ENCODE measurements at places on chromosomes 7 and 10. TPM values are rescaled to one million over a fixed set of nuclear protein-coding genes. Genes with fewer than 3 reads are reported as not detected.

DNA sequence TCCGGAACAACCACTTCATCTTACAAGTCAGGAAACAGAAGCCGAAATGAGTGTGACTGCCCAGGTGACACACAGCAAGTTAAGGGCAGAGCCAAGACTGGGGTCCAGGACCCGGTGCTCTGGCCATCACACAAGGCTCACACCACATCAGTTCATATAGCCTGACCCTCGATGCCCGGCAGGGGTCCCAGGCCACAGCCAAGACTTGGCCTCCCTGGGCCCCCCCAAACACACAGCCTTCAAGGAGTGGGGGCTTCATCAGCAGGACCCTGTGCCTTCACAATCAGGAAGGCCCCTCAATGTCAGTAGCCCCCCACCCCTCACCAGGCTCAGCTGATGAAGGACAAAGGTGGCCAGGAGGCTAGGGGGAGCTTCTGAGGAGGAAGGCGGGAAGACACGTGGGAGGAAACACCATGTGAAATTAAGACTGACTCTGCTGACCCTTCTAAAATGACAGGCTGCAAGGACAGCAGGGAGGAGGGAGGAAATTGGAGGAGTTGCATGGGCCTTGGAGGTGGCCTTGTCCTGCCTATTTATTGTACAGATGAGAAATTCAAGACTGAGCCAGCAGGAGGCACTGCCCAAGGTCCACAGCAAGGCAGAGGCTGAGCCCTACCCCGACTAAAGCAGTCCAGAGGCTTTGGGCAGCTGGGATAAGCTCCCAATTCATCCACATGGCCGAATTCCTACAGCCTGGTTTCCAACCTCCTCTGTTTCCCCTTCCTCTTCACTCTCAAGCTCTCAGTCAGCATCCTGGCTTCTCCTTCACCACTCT, 216.1 kb upstream of the ZMIZ1 start:
- H3K4me1 ChIP-seq: peaks cover 7% of the 10 kb centered on the region
- no peak overlapping the region for H3K4me3 ChIP-seq
- peak; percentile 73 for DNase-seq
- no peak overlapping the region for H3K27ac ChIP-seq
- no peaks in the 10 kb centered on the region for H3K27me3 ChIP-seq

DNA sequence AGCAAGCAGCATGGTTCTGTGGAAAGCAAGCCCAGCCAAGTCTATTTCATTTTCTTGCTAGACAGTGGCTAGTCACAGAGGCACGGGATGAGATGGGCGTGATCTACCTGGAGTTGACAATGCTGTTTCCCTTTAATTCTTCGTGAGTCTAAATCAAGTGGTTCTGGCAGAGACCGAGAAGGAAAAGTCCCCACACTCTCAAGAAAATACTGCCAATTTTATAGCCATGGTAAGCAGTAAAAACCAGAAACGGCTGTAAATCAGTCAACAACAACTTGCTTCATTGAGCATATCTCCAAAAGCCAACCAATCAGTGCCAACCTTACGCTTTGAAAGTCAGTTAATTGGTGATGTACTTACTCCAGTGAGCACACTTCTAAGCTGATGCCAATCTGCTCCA, 223.4 kb downstream of the SEC23IP start:
- H3K4me3 ChIP-seq: no peak overlapping the region
- no peak overlapping the region for H3K27ac ChIP-seq
- H3K4me1 ChIP-seq: peaks cover 18% of the 10 kb centered on the region
- H3K27me3 ChIP-seq: no peaks in the 10 kb centered on the region
- no peak for DNase-seq
- no peaks in the 10 kb centered on the region for H3K36me3 ChIP-seq

DNA sequence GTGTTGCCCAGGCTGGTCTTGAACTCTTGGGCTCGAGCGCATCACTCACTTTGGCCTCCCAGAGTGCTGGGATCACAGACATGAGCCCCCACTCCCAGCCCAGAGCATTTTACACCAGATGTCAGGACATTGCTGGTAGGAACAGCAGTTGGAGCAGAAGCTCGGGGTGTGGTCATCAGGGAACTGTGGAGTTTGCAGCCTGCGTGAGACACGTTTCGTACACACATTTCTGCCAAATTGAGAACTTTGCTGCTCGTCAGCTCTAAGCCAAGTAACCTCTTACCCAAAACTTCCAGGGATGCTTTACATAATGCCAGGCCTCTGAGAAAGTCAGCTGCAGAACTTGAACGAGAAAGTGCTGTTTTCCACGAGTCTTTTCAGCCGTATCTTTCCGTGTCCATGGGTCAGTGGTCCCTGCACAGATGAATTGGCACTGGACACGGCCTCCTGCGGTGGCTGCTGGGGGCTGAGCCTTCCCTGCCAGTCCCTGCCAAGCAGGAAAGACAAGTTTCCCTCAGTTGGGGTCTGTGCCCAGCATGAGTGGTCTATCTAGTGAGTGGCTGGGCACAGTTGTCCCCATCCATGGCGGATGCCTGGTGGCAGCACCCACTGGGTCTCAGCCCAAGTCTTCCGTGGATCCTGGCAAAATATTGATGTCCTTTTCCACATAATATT, 54.4 kb downstream of the DNAJB6 start:
- H3K4me1 ChIP-seq: no peaks in the 10 kb centered on the region
- no peaks in the 10 kb centered on the region for H3K27me3 ChIP-seq
- H3K27ac ChIP-seq: no peak overlapping the region
- peaks cover 3% of the 10 kb centered on the region for H3K36me3 ChIP-seq
- no peak overlapping the region for H3K4me3 ChIP-seq

DNA sequence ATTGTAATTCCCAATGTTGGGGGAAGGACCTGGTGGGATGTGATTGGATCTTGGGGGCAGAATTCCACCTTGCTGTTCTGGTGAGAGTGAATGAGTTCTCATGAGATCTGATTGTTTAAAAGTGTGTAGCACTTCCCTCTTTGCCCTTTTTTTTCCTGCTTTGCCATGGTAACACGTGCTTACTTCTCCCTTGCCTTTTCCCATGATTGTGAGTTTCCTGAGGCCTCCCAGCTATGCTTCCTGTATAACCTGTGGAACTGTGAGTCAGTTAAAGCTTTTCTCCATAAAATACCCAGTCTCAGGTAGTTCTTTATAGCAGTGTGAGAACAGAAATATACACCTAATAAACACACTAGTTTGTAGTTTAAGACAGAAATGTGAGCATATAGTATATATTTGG, 166.8 kb upstream of the MAGI2 start:
- H3K36me3 ChIP-seq: no peaks in the 10 kb centered on the region
- no peaks in the 10 kb centered on the region for H3K27me3 ChIP-seq
- no peak overlapping the region for H3K4me3 ChIP-seq
- no peak for DNase-seq
- H3K4me1 ChIP-seq: no peaks in the 10 kb centered on the region
- no peak overlapping the region for H3K27ac ChIP-seq

DNA sequence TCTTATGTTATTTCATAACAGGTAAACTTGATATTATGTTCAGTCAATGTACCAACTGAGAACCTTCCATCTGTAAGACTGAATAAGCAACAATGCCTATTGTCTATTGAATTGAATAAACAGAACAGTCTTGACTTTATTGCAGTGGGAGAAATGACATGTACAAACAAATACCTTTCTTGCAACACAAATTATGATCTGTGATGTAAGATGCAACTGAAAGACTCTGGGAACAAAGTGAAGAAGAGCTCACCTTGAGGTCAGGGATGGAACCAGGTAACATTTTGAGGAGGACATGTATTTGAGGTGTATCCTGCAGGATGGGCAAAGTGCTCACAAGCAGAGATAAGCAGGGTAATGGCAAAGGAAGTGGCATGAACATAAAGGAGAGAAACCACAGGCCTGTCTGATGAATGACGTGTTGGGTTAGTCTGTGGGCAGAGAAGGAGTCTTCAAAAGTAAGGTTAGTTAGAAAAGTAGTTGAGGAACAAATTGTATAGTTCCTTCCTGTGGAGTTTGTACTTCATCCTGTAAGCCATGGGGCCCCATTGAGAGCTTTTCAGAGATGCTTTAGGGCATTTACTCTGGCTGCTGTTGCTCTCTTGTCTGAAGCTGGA, 9.5 kb downstream of the PNLIPRP3 start:
- H3K27me3 ChIP-seq: no peaks in the 10 kb centered on the region
- H3K27ac ChIP-seq: no peak overlapping the region
- DNase-seq: no peak
- H3K36me3 ChIP-seq: no peaks in the 10 kb centered on the region
- no peak overlapping the region for H3K4me3 ChIP-seq
- H3K4me1 ChIP-seq: no peaks in the 10 kb centered on the region

GRCh38 chr7:93715234-93715633, 140.7 kb upstream of the CALCR start:
- peak; percentile 64 for DNase-seq
- no peaks in the 10 kb centered on the region for H3K4me1 ChIP-seq
- H3K27me3 ChIP-seq: no peaks in the 10 kb centered on the region
- no peaks in the 10 kb centered on the region for H3K36me3 ChIP-seq
- H3K4me3 ChIP-seq: no peak overlapping the region

DNA sequence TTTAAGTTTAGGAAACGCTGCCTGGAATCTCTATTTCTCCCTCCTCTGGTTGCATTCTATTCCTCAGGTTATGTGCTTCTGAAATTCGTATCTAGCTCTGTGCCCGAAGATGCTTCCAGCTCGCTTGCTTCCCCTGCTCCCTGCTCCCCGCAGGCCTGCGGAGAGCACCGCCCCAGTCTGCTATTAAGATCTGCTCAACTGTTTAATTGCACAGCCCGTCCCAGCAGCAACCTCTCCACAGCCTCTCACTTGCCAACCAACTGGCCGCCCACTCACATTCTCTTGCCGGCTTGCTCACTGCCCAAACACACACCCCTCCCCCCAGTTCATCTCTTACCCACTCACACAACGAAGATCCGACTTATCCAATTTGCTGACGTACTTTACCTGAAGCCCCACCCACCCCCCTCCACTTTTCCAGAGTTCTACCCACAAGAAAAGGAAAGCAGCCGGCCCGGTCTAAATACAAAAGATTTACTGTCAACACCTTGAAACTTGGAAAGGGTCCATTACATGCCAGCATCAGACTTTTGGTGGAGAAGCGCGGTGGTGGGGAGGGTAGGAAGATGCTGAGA, 167.3 kb upstream of the KLF14 start:
- no peaks in the 10 kb centered on the region for H3K36me3 ChIP-seq
- no peaks in the 10 kb centered on the region for H3K27me3 ChIP-seq
- H3K27ac ChIP-seq: no peak overlapping the region
- peak; percentile 66 for DNase-seq
- H3K4me3 ChIP-seq: no peak overlapping the region
- H3K4me1 ChIP-seq: peaks cover 12% of the 10 kb centered on the region

DNA sequence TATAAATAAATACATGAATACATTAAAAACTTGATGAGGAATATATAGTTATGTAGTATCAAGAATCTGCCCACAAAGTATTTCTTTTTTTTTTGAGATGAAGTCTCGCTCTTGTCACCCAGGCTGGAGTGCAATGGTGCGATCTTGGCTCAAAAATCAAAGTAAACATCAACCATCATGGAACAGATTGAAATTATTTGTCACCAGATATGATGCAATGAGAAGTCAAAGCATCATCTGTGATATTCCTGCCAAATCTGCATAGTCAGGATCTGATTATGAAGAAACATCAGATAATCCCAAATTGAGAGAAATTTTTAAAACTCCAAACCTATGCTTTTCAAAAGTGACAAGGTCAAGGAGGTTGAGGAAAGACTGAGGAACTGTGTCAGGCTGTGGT, 5.1 kb upstream of the CYP2C18 start:
- no peaks in the 10 kb centered on the region for H3K36me3 ChIP-seq
- no peak for DNase-seq
- H3K4me1 ChIP-seq: peaks cover 8% of the 10 kb centered on the region
- H3K4me3 ChIP-seq: no peak overlapping the region
- H3K27ac ChIP-seq: no peak overlapping the region

- H3K4me3 ChIP-seq: no peak overlapping the region
- no peak overlapping the region for H3K27ac ChIP-seq
- H3K4me1 ChIP-seq: peaks cover 6% of the 10 kb centered on the region
These were observed 106.9 kb upstream of the GPR26 start for GRCh38 chr10:123559066-123559822.

- H3K27me3 ChIP-seq: no peaks in the 10 kb centered on the region
- H3K4me1 ChIP-seq: peaks cover 90% of the 10 kb centered on the region
- no peak for DNase-seq
- H3K4me3 ChIP-seq: no peak overlapping the region
These were observed 5.1 kb downstream of the PRXL2A start for GRCh38 chr10:80413271-80413996.

- H3K27me3 ChIP-seq: no peaks in the 10 kb centered on the region
- H3K27ac ChIP-seq: no peak overlapping the region
- H3K36me3 ChIP-seq: no peaks in the 10 kb centered on the region
- no peak for DNase-seq
- H3K4me1 ChIP-seq: peaks cover 7% of the 10 kb centered on the region
These were observed 66.5 kb downstream of the RBM20 start for GRCh38 chr10:110710621-110711020.

- H3K27me3 ChIP-seq: no peaks in the 10 kb centered on the region
- peaks cover 8% of the 10 kb centered on the region for H3K4me1 ChIP-seq
- peak; percentile 82 for DNase-seq
- H3K4me3 ChIP-seq: no peak overlapping the region
- no peaks in the 10 kb centered on the region for H3K36me3 ChIP-seq
- no peak overlapping the region for H3K27ac ChIP-seq
These were observed 11.1 kb downstream of the STEAP1B start for GRCh38 chr7:22488643-22489462.

DNA sequence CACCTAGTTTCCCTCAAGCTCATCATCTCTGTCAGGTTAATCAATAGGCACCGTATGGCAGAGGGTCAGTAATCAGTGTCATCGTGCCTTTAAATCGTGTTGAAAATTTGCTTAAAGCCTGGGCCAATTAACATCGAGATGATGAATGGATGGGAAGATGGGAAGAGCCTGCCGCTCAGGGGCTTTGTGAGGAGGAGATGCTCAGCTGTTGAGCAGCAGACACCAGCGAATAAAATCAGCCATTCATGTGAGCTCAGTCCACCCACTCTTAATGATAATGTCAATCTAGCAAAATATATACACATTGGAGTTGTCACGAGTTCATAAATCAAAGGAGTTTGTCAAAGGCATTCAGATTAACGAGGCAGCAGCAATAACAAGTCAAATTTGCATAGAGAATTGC, 97.7 kb downstream of the BTRC start:
- peak; percentile 16 for DNase-seq
- H3K4me3 ChIP-seq: no peak overlapping the region
- H3K27ac ChIP-seq: no peak overlapping the region
- peaks cover 53% of the 10 kb centered on the region for H3K4me1 ChIP-seq
- no peaks in the 10 kb centered on the region for H3K36me3 ChIP-seq

The CYP26C1 gene
- 0.22 TPM for total RNA-seq

The SUN3 gene
- not detected for total RNA-seq

The SUGCT gene
- total RNA-seq: 7.8 TPM

The CFAP46 gene
- total RNA-seq: 4.6 TPM

The PLEKHS1 gene
- total RNA-seq: not detected

The CCAR1 gene
- total RNA-seq: 92.7 TPM

The FGFBP3 gene
- total RNA-seq: 27.6 TPM

The METTL27 gene
- total RNA-seq: 12.0 TPM

The EVX1 gene
- not detected for total RNA-seq

The EPHB4 gene
- total RNA-seq: 106 TPM
